HT1080 (cell line): ENCODE measurements at places on chromosomes 11 and 22. TPM values are rescaled to one million over a fixed set of nuclear protein-coding genes. Genes with fewer than 3 reads are reported as not detected.

Gene SLC16A8
- not detected in 2 replicates for total RNA-seq

Gene RAB38
- not detected in 2 replicates for total RNA-seq

Gene VPS51
- 139 and 163 TPM in 2 replicates for total RNA-seq

Gene CPSF7
- 33.4 and 48.1 TPM in 2 replicates for total RNA-seq

Gene LINC01488
- not detected in 2 replicates for total RNA-seq

Gene OR8G1
- total RNA-seq, result not detected in 2 replicates

Gene TSPAN32
- 0.05 and 0.30 TPM in 2 replicates for total RNA-seq

Gene PHF21B
- total RNA-seq, result 1.8 and 3.9 TPM in 2 replicates

Gene H19
- total RNA-seq, result 0.21 and 0.27 TPM in 2 replicates

Gene CCDC87
- total RNA-seq, result 0.03 TPM in 1 of 2 replicates, not detected in the other

Gene PAMR1
- not detected in 2 replicates for total RNA-seq

Gene GNG3
- total RNA-seq, result not detected in 2 replicates

Gene DCHS1
- 0.57 and 0.66 TPM in 2 replicates for total RNA-seq

Gene PACSIN2
- 47.9 and 53.9 TPM in 2 replicates for total RNA-seq

Gene TRIM29
- total RNA-seq, result 0.07 TPM in 1 of 2 replicates, not detected in the other

Gene SLC22A6
- total RNA-seq, result not detected in 2 replicates

Gene P2RY2
- total RNA-seq, result 0.05 TPM in 1 of 2 replicates, not detected in the other

DNA sequence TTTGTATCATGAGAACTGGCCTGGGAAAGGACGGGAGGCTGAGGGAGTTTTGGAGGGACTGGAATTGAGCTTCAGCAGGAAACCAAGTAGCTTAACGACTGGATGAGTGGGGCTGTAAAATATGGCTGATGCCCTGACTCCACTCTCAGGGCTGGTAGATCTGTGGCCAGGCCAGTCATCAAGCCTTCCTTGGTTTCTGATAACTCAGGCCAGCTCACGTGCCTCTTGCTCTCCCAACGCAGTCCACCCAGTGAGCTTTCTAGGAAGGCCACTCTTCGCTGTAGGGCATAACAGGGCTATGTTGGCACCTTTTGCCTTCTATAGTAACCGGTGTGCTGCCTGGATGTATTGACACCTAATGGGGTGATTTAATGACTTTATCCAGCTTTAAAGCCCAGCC is 5.8 kb upstream of the MADD start:
- DNase-seq, result no peak

GRCh38 chr11:84800755-84801346 is 826.3 kb downstream of the DLG2 start:
- peak; percentile 38 for DNase-seq

GRCh38 chr11:105907319-105907718 is 114.7 kb downstream of the MSANTD4 start:
- no peak for DNase-seq

DNA sequence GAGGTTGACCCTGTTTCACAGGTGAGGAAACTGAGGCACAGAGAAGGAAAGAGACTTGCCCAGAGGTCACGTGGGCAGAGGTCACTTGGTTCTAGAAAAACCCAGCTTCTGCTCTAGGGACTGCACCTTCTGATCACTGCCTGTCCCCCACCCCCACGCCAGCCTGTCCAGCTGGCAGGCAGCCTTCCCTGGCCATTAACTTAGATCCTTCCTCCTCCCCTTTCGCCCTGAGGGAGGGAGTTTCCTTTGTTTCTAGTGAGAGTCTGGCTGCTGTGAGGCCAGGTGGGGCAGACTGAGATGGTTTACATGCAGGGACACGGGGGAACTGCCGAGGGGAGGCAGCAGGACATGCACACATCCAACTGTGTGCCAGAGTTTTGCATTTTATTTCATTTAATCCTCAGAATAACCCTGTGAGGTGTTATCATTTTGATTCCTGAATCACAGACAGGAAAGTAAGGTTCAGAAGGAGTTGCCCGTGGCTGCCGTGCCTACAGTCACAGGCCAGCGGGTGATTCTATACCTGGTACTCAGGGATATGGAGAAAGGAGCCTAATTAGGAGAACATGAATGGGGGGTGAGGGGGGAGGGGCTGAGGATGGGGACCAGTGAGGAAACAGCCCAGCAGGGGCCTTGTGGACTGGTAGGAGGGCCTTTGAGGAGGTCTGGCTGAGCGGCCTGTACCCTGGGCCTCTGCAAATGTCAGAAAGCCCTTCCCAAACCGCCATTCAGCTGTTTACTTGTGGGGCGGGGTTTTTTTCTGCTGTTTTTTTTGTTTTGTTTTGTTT is 3.4 kb downstream of the FAM83F start:
- no peak for DNase-seq

- DNase-seq, result no peak
Measured at GRCh38 chr22:33006220-33006954, 51.8 kb downstream of the SYN3 start.

- no peak for DNase-seq
Measured at GRCh38 chr11:46918083-46918787, at the start of gene LRP4. LRP4 (minus strand) TSS chr11:46918550; CDS start chr11:46918379, 171 bp downstream.

DNA sequence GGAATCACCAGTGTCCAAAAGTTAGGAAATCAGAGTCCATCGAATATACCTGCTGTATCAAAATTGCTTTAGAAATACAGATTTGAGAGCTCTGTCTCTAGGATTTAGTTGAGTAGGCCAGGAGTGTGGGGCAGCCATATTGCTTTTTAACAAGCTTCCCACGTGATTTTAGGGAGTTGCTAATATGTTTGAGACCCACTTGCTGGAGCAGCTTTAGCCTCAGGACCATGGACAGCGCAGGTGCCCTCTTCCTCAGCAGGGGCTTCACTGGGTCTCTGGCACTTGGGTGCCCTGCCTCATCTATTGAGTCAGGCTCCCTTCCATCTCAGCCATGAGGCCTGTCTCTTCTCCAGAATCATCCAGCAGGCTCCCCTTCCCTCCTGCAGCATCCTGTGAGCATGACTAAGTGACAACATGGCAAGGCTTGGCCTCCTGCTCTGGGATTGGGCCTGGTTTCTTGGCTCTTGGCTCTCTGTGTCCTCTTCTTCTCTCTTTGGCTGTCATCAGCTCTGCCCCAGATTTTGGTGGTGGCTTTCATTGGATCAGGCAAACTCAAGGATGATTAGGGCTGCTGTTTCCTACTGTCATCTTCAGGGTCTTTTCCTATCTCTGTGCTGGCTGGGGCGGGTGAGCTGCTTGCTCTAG is 70.0 kb downstream of the SGSM1 start:
- DNase-seq, result no peak

GRCh38 chr11:635945-636510 is 1.0 kb upstream of the DRD4 start:
- DNase-seq, result no peak

DNA sequence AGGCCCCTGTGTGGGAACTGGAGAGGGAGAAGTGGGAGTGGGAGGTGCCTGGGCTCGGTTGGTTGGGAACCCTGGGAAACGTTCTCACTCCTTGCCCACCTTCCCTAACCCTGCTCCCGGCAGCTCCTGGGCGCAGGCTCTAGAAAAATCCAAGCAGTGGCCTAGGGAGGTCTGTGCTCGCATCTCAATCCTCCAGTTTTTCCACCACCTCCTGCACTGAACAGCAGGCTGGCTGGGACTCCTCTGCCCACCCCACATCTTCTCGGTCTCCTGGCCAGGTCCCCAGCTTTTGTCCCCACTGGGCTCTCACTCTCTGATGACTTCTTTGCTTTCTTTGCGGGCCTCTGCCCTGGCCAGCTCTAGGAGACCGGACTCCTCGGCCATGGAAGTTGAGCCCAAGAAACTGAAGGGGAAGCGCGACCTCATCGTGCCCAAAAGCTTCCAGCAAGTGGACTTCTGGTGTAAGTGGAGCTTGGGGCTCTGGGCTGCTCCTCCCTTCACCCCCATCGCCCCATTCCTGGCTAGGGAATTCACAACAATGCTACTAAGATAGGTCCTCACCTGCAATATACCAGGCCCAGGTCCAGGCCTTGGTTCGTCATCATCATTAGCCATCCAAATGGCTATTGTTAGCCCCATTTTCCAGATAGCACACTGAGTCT is 35.6 kb downstream of the PRDM11 start:
- DNase-seq, result no peak

DNA sequence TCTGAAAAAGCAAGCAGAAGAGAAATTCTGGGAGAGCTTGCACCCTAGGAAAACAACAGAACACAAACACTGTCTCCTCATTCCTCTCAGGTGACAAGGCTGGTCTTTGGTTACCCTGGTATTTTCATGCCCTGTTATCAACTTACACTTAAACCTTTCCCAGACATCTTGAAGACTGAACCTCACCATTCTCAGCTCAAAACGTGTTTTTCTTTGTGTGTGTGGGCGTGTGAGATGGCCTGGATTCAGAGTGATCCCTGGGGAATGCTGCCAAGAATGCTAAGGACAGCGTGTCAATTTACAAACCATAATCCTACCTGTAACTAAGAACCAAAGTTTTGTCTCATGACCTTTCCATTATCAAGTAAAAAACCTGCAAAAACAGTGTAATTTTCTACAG is 33.3 kb downstream of the ELF5 start:
- peak; percentile 14 for DNase-seq

DNA sequence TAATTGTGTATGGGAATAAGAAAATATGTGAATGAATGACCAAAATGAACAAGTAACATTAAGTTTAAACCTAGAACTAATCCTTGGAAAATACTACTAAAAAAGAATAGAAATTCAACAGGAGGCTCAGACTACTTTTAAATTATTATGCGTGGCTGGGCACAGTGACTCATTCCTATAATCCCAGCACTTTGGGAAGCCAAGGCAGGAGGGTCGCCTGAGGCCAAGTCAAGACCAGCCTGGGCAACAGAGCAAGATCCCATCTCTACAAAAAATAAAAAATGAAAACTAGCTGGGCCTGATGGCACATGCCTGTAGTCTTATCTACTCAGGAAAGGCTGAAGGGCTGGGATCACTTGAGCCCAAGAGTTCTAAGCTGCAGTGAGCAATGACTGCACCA is 85.4 kb upstream of the CLNS1A start:
- no peak for DNase-seq

GRCh38 chr11:65764434-65764833 is 16.3 kb downstream of the AP5B1 start:
- no peak for DNase-seq

DNA sequence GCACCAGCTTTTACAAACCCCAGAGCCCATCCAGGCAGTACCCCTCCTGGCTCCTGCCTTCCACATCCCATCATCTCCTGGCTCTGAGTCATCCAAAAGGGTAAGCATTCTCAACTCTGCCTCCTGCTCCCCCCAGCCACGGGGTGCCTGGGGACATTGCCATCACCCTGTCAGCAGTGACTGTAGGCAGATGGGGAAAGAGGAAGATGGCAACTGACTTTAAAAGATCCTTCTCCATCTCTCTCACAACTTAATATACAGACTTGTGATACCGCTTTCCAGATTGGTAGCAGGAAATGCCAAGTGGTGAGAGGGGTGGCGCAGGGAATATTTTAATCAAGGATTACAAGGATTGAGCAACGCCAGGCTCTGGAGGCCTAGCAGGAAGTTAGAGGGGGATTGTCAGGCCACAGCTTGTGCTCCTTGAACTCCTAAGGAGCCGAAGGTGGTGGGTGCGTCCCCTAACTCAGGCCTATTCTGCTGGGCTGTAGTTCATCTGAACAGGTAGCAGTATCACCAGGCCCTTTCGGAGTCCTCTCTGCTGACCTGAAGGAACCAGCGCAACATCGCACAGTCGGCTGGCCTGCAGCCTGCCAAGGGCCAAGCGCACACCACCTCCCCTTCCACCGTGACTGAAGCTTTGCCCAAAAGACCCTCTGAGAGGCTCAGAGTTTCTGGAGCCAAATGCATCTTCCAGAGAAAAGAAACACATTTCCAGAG is 83.3 kb downstream of the ZC3H12C start:
- DNase-seq, result peak; percentile 54

DNA sequence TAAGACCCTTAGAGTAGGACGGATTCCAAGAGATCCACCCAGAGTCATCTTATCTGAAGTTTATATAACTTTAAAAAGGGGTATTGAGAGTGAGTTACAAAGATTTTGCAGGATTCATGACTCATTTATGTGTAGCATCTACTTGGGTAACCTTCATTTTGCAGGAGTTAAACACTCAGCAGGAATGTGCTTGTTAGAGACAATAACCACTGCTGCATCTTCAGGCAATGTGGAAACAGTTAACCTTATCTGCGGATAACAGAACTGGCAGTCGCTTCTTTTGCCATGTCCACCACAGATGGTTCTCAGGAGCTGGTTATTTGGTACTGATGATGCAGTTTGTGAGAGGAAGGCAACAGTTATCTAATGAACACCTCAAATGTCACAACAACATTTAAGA is 417.9 kb upstream of the DDI1 start:
- DNase-seq, result no peak

GRCh38 chr11:31817054-31817620 is 6.0 kb upstream of the PAX6 start:
- no peak for DNase-seq

DNA sequence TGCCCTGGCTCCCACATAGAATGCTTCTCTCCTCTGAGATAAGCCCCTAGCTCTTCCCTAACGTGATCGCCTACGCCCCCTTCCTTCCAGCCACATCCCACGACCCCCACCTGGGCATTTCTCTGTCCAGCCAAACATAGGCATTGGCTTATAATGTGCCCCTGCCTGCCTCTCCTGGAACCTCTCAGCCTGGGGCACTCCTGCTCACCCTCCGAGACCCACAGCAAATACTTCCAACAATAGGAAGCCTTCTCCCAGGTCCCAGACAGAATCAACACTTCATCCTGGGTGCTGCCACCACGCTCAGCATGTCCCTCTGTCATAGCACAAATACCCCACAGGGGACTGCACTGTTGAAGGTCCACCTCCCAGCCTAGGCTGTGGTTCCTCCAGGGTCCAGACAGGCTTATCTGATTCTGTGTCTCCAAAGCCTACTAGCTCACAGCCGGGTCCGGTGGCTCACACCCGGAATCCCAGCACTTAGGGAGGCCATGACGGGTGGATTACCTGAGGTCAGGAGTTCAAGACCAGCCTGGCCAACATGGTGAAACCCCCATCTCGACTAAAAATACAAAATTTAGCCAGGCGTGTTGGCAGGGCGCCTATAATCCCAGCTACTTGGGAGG is 24.2 kb upstream of the TMPRSS4 start:
- no peak for DNase-seq

DNA sequence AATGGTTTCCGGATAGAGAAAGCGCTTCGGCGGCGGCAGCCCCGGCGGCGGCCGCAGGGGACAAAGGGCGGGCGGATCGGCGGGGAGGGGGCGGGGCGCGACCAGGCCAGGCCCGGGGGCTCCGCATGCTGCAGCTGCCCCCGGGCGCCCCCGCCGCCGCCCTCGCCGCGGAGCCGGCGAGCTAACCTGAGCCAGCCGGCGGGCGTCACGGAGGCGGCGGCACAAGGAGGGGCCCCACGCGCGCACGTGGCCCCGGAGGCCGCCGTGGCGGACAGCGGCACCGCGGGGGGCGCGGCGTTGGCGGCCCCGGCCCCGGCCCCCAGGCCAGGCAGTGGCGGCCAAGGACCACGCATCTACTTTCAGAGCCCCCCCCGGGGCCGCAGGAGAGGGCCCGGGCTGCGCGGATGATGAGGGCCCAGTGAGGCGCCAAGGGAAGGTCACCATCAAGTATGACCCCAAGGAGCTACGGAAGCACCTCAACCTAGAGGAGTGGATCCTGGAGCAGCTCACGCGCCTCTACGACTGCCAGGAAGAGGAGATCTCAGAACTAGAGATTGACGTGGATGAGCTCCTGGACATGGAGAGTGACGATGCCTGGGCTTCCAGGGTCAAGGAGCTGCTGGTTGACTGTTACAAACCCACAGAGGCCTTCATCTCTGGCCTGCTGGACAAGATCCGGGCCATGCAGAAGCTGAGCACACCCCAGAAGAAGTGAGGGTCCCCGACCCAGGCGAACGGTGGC is 15.7 kb downstream of the PIK3IP1 start:
- no peak for DNase-seq

- no peak for DNase-seq
Measured at GRCh38 chr22:37498289-37498909, 12.2 kb upstream of the MFNG start.
